ENCODE measurements at places on chromosomes 7 and 10. TPM values are rescaled to one million over a fixed set of nuclear protein-coding genes. Genes with fewer than 3 reads are reported as not detected.

RBP3 gene
- total RNA-seq = not detected

FXYD4 gene
- not detected for total RNA-seq

NRG3 gene
- total RNA-seq = not detected

ASB15 gene
- not detected for total RNA-seq

ASAH2 gene
- 4.9 TPM for total RNA-seq

KIAA1217 gene
- total RNA-seq = 0.12 TPM

Data from activated CD8-positive, alpha-beta memory T cell treated with anti-CD3 and anti-CD28 coated beads, Interleukin-2, amount 10 ng/mL, durations not matched to agents 7 days and 5 days (primary cell).